ENCODE measurements at places on chromosomes 7 and 10. TPM values are rescaled to one million over a fixed set of nuclear protein-coding genes. Genes with fewer than 3 reads are reported as not detected.

PRLHR gene
- total RNA-seq, result not detected

ECHDC3 gene
- total RNA-seq, result 0.47 TPM

- no peak for DNase-seq
Measured at GRCh38 chr10:43900571-43900970, 251.9 kb upstream of the ZNF32 start.

GRCh38 chr10:93445097-93445960 is 36.8 kb downstream of the MYOF start:
- DNase-seq, result no peak

DNA sequence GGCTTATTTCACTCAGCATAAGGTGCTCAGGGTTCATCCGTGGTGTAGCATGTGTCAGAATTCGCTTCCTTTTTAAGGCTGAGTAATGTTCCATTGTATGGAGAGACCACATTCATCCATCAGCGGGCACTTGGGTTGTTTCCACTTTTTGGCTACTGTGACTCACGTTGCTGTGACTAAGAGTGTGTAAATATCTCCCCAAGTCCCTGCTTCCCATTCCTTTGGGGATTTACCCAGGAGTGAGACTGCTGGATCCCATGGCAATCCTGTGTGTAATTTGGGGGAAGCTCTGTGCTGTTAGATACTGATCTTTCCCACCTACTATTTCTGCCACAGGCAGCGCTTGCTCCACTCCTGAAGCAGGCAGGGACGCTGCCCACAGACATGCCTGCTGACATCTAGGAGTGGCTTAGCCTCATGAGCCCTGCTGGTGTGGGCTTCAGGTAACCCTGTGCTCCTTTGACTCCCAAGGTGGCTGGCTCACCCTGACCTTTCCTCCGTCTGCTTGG is 346.0 kb downstream of the FRMD4A start:
- DNase-seq, result no peak

DNA sequence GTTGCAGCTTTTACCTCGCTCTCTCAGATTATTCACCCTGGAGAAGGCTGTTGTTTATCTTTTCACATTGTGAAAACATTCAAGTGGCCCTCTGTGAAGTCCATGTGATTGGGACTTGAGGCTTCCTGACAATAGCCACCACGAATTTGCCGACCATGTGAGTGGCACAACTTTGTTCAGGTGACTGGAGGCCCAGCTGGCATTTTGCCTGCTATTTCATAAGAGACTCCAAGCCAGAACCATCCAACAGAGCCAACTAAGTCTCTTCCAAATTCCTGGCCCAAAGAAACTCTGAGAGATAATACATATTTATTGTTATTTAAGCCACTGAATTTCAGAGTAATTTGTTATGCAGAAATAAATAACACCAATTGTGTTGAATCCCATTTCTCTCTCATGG is 38.2 kb upstream of the CCSER2 start:
- no peak for DNase-seq

- DNase-seq, result no peak
Measured at GRCh38 chr7:151692721-151693120, 173.0 kb upstream of the RHEB start.

DNA sequence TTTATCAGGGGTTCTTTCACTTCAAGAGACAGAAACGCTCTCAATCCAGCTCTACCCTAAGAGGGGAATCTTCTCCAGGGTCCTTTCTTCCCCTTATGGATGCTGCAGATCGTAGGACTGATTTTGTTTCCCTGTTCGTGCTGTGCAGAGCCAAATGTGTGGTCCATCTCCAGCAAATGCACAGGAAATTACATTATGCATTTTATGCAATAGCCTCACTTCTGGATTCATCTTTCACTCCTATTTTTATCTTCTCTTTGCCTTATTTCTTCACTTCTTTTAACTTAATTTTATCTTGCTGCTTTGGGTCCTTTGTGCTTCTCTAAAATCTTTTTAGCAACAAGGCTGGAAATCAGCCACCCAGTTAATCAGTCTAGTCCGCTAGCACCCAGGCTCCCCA is 184.5 kb upstream of the INHBA start:
- no peak for DNase-seq

DNA sequence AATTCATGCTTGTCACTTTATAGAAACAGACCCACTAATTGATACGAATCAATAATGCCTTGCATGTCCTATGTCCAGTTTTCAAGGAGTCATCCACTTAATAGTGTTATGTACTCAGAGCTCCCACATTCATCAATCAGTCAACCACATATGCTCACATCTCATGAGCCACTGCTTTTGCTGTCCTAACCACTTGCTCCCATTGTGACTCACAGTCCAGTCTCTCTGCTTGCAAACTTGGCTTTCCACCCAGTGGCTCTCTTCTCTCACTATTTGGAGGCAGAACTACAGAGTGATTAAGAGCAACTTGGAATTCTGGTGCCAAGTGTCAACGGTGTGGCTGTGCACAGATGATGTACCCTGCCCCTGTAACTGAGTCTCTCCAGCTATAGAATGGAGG is 166.0 kb downstream of the SNX13 start:
- no peak for DNase-seq

- DNase-seq, result no peak
Measured at GRCh38 chr10:19749185-19749729, 67.0 kb upstream of the PLXDC2 start.

Data from CD4-positive, CD25-positive, alpha-beta regulatory T cell (primary cell).